Choroid plexus epithelial cell (primary cell): ENCODE measurements at places on chromosomes 11 and 22.

DNA sequence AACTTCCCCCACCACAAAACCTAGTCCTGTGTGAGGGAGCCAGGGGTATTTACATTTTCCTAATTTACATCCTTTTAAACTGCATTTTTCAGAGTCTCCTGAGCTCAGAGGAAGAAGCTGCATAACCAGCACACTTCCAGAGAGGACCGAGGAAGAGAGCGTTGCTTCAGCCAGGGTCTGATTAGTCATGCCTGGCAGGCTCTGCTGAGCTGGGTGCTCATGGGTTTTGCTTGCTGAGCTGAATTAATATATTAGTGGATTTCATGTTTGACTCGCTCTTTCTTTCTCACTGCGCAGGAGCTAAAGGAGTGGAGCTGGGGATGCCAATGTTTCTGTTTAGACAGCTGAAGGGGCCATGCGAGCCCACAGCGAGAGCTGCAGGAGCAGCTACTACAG, 539.3 kb upstream of the B3GAT1 start:
- DNase-seq = peak; percentile 88

GRCh38 chr11:106821826-106822225, 196.4 kb downstream of the GUCY1A2 start:
- no peak for DNase-seq

GRCh38 chr11:111639226-111639925, 37.1 kb downstream of the SIK2 start:
- DNase-seq = no peak

- DNase-seq = no peak
Measured at GRCh38 chr11:71474771-71475483, 21.9 kb downstream of the NADSYN1 start.

- no peak for DNase-seq
Measured at GRCh38 chr22:48937032-48937639, 890.5 kb downstream of the BRD1 start.

GRCh38 chr11:62546929-62547625, 471 bp upstream of the AHNAK start:
- peak; percentile 64 for DNase-seq

DNA sequence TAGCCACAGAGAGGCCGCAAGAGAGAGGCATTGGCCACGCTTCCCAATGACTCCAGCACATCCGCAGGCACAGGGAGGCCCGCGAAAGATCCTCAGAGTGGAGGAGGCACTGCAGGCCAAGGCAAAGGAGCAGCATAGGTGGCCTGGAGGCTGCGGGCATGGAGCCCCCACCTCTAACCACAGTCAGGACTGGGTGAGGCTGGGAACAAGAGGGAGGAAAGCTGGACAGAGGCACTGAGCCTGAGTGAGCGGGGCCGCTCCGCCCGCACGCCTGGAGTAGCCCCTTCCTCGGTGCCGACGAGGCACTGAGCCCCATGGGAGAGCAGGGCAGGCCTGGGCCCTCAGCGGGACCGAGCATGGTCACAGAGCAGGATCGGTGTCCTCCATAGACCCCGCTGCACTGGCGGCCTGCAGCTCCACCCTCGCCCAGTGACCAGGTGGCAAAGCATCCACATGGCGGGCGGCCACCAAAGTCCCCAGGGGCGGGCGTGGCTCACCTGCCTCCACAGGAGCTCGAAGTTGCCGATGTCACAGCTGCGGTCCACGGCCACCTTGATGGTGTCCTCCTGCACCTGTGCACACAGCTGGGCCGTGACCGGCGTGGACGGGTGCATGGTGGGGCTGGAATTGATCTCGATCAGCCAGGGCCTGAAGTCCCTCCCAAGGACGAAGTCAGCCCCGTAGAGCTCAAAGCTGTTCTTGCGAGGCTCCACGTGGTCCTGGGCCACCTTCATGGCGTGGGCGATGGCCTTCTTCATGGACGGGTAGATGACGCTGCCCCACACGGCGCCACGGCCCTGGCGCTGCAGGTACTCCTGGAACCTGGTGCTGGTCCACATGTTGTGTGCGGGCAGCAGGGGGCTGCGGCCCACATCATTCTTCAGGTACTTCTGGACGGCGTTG, 18.9 kb upstream of the IL17REL start:
- no peak for DNase-seq

- DNase-seq = no peak
Measured at GRCh38 chr11:12198251-12199222, 88.1 kb downstream of the MICAL2 start.

GRCh38 chr11:32153747-32154146, 62.9 kb downstream of the RCN1 start:
- DNase-seq = no peak

GRCh38 chr11:120682866-120683265, 171.3 kb downstream of the GRIK4 start:
- DNase-seq = no peak

DNA sequence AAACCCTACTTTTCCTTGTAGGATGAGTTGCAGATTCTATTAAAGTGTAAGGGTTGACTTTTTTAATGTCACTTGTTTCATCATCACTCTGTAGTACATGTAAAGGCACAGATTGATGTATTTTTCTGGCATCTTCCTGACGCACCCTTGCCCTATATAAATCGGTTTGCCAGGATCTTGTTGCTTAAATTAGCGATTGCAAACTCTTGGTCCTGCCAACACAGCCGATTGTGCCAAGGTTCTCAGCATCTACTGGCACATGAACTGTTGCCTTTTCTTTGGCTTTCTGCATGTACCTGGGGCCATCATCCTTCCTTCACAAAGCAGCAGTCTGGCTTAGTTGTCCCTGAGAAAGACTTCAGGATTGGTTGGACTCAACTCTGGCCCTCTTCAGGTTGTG, 7.5 kb upstream of the LIN7C start:
- no peak for DNase-seq

- DNase-seq = no peak
Measured at GRCh38 chr11:40125054-40125453, 1334.4 kb downstream of the LRRC4C start.

DNA sequence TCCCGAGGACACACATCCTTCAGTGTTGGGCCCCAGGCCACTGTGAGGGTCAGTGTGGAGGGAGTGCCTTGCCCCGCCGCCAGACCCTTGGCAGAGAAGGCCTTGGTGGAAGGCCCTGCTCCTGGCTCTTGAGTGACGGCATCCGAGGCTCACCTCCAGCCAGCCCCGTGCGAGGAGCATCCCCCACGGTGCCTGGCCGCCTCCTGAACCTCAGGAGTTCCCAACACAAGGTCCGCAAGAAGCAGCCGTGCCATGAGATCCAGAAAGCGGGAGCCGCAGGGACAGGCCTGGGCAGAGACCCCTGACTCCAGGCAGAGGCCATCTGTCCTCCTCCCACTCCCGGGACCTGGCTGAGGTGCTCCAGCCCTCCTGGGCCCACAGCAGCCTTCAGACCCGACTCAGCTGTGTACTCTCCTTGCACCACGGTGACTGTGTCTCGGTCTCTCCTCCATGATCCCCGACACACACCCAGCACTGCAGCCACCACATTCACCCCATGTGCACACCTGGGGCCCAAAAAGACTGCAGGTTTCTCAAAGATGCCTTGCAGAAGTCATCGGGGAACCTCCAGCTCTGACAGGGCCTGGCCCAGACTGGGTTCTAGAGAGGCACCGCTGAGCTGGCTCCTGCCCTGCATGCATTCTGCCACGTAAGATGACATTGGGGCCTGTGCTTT, 870.2 kb downstream of the BRD1 start:
- DNase-seq = no peak

DNA sequence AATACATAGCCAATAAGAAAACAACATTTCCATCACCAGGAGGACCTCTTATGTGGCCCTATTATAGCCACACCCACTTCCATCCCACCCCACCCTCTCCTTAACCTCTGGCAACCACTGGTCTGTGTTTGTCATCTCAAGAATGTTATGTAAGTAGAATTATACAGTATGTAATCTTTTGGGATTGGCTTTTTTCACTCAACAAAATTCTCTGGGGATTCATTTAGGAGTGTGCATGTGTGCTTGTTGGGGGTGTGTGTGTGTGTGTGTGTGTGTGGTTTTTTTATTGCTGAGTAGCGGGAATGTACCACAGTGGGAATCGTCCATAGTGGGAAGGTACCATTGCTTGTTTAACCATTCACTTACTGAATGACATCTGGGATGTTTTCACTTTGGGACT, 5.2 kb downstream of the KCNJ5 start:
- DNase-seq = no peak

DNA sequence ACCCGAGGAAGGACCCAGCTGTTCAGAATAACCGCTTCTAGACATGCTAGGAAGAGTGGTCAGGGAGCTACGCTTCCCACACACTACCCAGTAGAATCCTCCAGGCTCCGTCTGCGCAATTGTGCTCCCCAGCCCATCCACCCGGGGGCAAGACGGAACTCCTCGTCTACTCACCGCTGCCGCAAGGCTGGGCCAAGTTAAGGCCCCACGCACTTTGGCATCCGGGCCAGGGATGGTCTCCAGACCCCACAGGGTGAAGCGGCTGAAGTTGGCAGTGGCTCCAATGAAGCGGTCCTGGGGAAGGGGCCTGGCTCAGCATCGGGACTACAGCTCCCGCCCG, 757 bp downstream of the RNASEH2C start:
- DNase-seq = peak; percentile 48

GRCh38 chr22:37173709-37174108, 14.3 kb downstream of the C1QTNF6 start:
- DNase-seq = peak; percentile 26

GRCh38 chr11:116656011-116656410, 116.8 kb downstream of the BUD13 start:
- no peak for DNase-seq

DNA sequence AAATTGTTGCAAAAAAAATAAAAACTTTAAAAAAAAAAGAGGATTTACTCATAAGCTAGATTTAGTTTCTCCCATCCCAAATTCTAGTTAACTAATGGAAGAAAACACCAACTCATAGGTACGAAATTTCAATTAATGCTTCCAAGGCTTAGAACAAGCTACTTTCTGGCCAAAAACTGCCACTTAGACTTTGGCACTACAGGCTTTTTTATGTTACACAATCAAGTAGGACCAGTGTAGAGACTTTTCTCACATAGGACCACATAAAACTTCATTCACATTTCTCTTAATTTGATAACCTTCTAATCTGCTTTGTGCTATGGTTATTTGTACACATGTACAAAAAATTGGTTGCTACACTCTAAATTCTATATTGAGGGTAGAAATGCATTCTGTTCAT, 3.1 kb downstream of the ST13 start:
- DNase-seq = no peak

DNA sequence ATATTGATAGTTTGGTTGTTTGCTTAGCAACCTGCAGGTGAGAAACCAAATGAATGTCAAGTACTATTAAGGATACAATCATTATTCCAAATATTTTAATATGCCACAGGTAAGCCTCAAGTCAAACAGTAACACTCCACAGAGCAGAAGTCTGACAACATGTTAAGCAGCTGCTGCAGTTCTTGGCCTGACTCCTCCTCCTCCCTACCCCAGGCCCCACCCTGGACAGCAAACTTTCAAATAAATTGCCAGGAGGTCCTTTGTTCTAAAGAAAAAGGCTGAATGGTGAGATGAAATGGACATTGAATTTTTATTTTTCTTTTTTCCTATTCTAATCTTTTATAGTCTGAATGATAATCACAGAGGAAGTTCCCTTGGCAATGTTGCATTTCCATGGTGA, 260.0 kb upstream of the POU2AF2 start:
- DNase-seq = peak; percentile 20

DNA sequence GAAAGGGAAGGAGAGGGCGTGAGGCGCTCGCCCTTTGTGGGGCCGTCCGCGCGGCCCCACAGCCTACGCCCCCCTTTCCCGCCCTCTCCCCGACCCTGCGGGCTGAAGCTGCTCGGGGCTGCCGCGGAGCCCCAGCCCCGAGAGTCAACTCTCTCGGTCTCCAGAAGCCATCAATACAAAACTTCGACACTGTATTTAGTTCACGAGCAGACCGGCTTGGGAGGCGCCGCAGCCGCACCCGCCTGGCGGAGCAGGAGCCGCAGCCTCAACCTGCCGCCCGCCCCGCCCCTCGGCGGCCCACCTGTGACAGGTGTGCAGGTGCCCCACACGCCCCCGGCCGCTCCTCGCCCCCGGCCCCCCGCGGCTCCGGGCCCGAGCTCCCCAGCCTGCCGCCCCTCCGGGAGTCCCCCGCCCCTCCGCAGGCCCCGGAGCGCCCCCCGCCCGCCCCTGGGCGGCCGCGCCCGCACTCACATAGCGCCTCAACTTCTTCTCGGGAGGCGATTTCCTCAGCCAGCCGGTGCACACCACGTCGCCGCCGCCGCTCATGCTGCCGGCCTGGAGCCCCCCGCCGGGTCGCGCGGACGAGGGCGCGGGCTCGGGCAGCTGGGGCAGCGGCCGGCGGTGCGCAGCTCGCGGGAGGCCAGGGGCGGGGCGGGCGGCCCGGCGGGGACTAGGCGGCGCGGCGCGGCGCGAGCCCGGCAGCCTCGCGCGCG, at the start of gene GAB2:
TSS of gene GAB2 (minus strand) at position 646 of the 713 bp plus-strand sequence. CDS start at position 546, 100 bp downstream.
- DNase-seq = no peak
